ENCODE measurements at places on chromosomes 7 and 10.

DNA sequence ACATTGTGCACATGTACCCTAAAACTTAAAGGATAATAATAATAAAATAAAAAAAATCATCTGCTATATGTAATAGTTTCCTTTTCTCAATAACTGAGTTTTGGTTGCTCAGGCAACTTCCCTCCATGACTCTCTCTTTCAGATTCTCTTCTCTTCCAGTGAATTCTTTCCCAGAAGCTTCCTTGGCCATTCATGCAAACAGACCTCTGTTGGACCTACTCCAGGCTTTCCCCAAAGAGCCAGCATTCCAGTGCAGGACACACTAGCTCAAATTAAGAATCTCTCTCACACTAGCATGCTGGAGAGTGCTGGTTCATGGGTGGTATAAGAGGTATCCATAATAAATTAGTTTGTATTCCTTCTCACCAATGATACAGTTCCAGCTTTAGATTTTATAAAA lies 31.0 kb upstream of the ZEB1 start:
- DNase-seq, result no peak

GRCh38 chr10:78927257-78927995 lies 141.3 kb upstream of the ZMIZ1 start:
- DNase-seq, result no peak

GRCh38 chr7:128131731-128132130 lies 100.5 kb upstream of the LRRC4 start:
- no peak for DNase-seq

GRCh38 chr7:101287032-101287431 lies 34.6 kb downstream of the IFT22 start:
- DNase-seq, result no peak

- no peak for DNase-seq
These were observed 76.9 kb downstream of the PIP4K2A start for GRCh38 chr10:22637491-22637890.

GRCh38 chr7:135772639-135773222 lies 24.1 kb upstream of the FAM180A start:
- DNase-seq, result no peak

DNA sequence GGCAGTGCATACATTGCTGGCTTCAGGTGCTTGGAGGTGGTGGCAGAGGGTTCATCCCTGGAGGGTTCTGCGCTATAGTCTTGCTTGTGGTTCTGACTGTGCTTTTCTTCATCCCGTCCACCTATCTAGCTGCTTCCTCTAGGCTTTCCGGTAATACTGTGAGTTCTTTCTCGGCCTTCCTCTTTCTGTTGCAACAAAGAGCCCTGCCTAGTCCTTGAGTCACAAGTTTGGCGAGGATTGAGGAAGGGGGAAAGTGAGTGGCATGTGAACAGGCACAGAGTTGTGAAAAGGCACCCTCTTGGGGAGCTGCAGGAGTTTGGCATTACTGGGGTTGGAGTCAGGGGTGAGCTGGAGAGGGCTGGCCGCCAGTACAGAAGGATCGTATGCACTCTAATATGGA lies 123.0 kb downstream of the SH2D4B start:
- no peak for DNase-seq

- DNase-seq, result no peak
These were observed 83.0 kb downstream of the PARD3 start for GRCh38 chr10:34731885-34732701.

- DNase-seq, result no peak
These were observed 3.3 kb upstream of the PCBD1 start for GRCh38 chr10:70891627-70892026.

DNA sequence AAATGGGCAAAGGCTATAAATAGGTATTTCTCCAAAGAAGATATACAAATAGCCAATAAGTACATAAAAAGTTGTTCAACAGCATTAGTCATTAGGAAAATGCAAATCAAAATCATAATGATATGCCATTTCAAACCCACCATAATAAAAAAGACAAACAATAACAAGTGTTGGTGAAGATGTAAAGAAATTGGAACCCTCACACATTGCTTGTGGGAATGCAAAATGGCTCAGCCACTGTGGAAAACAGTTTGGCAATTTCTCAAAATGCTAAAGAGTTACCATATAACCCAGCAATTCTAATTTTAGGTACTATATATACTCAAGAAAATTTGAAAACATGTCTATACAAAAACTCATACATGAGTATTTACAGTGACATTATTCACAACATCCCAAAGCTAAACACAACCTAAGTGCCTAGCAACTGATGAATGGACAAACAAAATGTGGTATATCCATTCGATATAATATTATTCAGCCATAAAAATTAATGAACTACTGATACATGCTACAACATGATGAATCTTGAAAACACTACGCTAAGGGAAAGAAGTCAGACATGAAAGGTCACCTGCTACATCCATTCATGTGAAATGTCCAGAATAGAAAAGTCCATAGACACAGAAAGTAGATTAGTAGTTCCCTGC lies 55.6 kb downstream of the CHCHD3 start:
- DNase-seq, result no peak

DNA sequence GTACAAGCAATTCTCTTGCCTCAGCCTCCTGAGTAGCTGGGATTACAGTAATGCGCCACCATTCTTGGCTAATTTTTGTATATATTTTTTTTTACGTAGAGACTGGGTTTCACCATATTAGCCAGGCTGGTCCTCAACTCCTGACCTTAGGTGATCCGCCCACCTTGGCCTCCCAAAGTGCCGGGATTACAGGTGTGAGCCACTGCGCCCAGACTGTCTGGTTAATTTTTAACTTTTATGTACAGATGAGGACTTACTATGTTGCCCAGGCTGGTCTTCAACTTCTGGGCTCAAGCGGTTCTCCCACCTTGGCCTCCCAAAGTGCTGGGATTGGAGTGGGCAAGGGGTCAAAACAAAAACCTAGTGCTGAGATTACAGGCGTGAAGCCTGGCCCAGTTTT lies 101.8 kb downstream of the JMJD1C start:
- DNase-seq, result no peak

DNA sequence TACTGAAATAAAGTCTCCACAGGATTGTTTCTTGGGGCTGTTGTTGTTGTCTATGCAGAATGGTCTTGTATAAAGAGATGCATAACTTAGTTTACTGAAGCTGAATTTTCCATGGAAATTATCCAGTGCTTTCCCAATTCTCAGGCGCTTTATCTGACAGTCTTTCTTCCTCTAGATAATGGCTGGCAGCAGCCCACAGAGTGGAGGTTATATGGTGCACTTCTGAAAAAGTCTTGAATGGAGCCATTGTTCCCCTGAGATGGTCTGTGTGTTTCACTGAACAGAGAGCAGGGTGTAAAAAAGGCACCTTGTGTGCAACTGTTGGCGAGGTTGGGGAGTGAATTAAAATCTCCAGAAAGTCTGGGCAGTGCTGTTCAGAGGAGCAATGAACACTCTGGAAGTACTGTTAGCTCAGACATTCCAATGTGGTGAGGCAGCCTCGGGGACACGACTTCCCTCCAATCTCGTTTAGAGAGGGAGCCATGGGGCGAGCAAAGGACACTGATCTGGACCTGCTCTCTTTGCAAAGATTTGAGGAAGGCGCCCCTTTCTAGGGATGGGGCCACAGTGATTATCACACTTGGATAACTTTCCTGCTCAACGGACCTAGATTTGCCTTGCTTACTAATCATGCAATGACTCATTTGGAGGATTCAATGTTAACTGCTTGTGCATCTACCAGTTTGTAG lies 2.0 kb upstream of the PLCE1 start:
- no peak for DNase-seq

GRCh38 chr10:71830726-71831125 lies 20.3 kb downstream of the PSAP start:
- DNase-seq, result no peak

DNA sequence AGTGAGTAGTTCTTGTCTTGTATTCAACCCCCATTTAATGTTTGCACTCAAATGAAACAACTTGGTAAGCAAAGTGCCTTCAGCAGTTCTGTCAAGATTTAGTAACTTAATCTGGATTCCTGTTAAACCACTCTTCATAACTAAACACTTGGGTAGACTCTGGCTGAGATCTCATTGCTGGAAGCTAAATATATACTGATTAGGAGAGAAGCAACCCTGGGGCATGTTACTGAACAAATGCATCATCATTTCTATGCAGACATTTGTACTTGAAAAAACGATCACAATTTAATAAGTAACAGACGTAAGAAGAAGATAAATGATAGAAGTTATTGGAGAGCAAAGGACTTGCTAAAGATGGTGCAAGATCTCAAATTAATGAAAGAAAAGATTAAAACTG lies 308.4 kb upstream of the POM121L12 start:
- DNase-seq, result no peak

GRCh38 chr10:31058795-31059703 lies 27.4 kb upstream of the ZNF438 start:
- no peak for DNase-seq

DNA sequence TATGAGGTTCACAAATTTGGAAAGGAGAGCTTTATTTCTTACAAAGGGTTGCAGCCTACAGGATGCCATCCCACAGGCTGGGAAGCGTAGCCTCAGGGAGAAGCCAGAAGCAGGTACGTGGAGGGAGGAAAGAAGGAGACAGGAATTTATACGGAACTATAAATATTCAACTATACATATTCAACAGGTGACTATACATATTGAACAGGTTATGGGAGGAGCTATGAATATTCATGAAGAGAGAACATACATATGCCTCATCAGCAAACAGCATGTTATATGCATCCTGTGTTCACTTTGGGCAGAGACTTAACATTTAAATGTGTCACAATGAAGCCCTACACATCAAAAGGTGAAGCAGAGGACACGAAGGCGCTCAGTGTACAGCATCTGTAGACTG lies 40.5 kb upstream of the LMTK2 start:
- DNase-seq, result no peak

DNA sequence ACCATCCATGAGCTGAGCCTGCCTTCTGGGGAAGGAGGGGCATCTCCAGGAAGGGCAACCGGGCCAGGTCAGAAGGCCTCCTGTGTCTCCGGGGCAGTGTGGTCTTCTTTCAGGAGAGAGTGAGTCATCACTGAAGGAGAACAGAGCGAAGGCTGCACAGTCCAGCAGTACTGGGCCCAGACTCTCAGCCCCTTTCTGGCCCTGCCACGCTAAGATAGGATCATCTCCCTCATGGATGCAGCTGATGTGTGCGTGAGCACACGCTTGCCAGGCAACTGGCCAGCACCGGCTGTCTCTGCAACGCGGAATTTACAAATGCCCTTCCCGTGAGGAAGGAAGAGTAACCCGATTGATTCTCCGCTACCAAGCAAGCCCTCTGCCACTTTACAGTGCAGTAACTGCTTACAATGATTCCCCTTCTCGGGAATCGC lies 328.2 kb downstream of the TNS3 start:
- DNase-seq, result no peak

DNA sequence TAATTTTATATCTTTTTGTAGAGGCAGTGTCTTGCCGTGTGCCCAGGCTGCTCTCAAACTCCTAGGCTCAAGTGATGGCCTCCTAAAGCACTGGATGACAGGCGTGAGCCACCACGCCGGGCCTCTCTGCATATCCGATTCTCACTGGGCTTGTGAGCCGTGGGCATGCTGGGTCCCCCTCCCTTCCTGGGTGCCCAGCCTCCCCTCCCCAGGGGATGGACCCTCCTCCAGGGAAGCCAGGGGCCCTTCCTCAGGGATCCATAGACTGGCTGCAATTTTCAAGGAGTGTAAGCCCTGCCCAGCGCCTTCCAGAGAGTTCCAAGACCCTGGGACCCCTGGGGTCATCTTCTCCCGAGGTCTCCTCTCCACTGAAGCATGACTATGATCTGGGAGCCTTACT lies 23.7 kb upstream of the ELFN1 start:
- DNase-seq, result no peak

GRCh38 chr10:28838908-28839307 lies 161.6 kb downstream of the BAMBI start:
- no peak for DNase-seq

- DNase-seq, result no peak
These were observed 1.9 kb upstream of the ITPRIP start for GRCh38 chr10:104340111-104340526.

All from memory B cell (primary cell).